NCI-H524 treated with DMSO at 0.1 percent for 48 hours (cell line): ENCODE measurements at places on chromosomes 7 and 10.

DNA sequence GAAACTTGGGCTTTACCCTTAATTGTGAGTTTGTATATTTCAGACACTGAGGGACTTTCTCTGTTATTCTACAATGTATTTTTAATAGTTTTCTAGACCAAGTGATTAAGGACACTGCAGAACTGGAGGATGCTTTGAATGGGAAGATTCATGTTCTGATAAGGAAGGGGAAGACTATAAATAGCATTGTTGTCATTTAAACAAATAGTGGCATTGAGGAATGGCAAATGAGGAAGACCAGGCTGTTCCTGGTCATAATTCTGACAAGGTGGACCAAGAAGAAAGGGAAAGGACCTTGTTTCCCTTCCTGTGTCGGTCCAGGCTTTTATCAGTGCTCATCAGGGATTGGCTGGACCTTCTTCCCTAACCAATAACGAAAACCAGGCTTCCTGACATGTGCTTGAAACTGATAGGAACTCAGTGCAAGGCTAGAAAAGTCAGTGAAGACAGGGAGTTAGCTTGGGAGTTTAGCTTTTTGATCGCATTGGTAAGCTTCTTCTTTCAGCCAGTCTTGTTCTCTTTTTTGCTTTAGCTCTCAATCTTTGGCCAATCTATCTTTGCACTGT is 116.2 kb downstream of the ITGA8 start:
- no peak for DNase-seq

GRCh38 chr10:103780242-103781149 is 74.9 kb downstream of the SH3PXD2A start:
- DNase-seq = no peak

DNA sequence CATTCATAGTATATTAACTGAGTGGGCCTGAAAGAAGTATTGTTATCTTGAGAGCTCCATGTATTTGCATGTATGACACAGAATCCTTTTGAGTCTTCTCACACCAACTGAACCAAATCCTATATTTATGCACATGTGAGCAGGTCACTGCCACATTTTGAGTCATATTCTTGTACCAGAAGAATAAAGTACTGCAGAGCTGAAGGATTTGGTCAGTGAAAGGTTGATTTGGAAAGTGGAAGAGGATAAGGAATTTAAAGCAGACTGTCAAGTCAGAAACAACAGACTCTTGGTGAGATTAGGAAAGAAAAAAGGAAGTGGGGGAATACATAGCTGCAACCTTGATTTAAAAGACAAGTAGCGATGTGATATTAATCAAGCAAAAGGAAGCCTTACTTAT is 121.8 kb downstream of the ARID5B start:
- DNase-seq = no peak

- DNase-seq = no peak
Observed at GRCh38 chr10:49089557-49090188, 25.6 kb downstream of the VSTM4 start.

DNA sequence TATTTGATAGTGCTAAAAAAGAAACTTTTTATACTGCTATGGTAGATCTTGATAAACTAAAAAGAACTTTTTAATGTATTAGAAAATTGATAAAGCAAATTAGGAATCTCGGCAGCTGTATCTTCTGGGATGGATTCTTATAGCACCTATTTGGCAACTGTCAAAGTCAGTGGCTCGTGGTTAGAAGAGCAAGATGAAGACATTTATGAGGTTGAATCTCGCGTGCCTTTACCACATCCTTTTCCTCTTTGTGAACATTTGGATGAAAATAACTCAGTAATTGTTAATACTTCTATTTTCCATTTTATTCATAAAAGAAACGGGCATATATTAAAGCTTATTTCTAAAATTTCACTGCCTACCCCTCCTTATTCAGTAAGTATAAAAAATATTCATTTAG is 76.2 kb downstream of the CYP51A1 start:
- no peak for DNase-seq

DNA sequence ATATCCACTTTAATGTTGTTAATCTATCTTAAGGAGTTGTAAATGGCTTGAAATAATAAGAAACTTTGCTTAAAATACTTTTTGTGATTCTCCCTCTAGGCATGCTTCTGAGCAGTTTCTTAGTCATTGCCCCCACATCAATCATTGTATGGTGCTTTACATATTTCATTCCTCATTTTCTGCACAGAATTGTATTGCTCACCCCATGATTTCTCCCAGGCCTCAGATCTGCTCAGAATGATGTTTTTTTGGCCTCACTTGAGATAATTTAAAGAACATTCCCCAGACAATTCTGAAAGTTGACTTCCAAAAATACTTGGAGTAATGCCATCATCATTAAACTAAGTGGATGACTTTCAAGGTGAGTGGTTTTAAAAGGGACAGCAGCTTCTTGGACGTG is 82.1 kb upstream of the PRPS1L1 start:
- no peak for DNase-seq

DNA sequence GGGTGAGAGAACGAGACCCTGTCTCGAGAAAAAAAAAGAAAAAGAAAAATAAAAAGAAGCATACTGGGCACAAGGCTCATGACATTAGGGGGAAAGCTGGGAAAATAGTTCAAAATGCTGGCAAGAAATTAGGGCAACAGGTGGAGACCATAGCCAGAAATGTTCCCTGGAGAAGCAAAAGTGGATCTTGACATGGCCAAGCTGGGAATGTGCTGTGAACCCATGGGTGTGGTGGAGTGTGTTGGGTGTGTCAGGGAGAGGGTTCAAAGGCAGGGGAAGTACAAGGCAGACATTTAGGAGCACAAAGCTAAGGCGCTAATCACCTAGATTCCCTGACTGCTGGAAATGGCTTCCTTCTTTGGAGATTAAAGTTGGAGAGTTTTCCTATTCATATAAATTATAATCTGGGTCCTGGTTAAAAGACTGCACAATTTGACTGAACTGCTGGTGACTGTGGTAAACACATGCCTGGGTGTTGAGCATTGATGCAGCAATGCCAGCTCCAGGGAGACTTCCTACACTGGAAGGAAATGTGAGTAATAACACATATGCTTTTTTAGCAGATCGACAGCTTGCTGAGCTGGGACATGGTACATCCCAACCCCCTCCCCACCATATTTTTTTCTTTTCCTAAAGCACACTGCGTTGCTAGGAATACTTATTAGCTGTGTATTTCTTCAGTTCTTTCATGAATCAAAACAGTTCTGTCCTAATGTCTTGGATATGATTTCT is 70.1 kb upstream of the ARHGAP21 start:
- no peak for DNase-seq

DNA sequence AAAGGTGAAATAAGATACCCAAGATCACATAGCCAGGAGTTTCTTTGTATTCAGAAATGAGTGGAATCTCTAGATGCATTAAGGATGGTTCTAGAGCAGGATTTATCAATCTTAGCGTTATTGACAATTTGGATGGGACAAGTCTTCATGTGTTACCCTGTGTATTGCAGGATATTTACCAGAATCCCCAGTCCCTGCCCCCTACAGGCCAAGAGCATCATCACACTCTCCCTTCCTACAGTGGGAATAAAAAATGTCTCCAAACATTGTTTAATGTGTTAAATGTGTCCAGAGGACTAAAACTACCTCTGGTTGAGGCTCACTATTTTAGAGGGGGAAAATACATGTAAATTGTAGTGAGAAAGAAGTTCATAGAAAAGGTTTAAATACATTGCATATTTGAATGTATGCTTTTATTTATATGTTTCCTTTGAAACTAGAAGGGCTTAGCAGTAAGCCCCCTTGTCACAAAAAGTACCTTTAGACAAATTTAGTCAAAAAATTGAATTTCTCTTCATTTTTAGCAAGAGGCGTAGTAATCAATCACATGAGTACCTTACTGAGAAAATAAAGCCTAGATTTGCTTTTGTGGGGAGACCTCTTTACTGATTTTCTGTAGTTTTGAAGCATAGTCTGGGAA is 141.2 kb downstream of the MLLT10 start:
- DNase-seq = no peak

- no peak for DNase-seq
Observed at GRCh38 chr7:114081606-114082425, 163.0 kb upstream of the PPP1R3A start.

GRCh38 chr10:77524281-77524711 is 113.3 kb downstream of the KCNMA1 start:
- DNase-seq = no peak

- no peak for DNase-seq
Observed at GRCh38 chr7:116083796-116084195, 53.2 kb upstream of the TFEC start.
